ENCODE measurements at places on chromosomes 2 and 18.

DNA sequence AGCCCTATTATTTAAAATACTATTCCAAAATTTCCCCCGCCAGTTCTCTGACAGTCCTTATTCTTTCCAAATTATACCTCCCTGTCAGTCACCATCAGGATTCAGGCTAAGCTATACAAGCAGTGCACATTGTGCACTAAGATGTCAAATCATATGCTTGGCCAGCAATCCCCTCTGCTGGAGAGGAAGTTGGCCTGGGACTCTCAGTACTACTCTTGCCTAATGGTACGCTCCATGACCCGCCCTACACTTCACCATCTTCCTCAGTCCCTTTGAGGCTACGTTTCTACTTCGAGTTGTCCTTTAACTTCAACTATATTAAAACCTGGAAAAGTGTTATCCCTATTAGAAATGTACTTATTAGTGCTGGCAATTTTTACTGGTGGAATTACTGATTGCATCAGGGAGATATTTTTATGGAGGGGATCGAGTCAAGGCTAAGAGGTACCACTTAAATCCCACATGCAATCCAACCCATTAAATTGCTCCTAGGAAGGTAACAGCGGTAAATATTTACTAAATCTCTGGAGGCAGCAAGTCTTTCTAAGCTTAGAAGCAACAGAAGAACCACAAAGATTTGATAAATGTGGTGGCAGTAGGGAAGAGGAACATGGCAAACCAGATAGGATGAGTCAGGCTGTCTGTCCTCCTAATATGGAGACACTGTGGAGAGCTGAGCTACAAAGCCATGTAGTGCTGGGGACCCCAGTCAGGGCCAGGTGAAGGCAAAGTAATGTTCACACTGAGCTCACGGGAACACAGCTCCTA, 2.7 kb downstream of the USP40 start:
- no peak for DNase-seq

DNA sequence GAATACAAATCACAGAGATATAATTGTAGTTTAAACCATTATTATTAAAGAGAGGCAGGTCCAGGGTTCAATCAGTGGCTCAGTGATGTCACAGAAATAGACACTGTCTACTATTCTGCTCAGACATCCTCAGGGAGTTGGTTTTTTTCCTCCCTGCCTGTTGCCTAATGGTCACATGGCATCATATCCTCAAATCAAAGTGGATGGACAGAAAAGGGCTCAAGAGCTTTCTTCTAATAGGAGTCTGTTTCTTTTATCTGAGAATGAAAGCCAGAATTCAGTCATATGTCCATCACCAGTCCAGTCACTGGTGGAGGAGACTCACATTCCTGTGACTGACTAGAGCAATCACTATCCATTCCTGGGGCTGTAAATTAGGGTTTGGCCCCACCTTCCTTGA, 27.9 kb upstream of the EPC2 start:
- DNase-seq = no peak

DNA sequence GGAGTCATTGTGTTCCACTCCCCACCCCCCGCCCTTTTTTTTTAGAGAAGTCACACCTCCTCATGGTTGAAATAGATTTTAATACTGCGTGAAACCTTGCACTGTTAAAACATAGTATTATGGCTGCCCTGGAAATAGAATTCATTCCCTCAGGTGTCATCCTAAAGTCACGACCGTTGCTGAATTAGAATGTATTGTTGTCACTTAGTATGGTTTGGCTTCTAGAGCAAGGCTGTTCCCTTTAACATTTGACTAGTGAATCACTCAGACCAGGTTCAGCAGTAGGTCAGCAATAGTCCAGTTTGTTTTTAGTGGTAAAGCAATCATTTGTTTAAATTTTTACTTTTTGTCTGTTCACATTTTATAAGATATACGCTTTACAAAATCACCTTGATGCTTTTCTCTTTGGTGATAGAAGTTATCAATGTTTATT, 1.2 kb downstream of the BABAM2 start:
- no peak for DNase-seq

- no peak for DNase-seq
Measured at GRCh38 chr2:206993396-206993911, 54.1 kb downstream of the CPO start.

GRCh38 chr2:155377266-155377680, 678.8 kb downstream of the KCNJ3 start:
- DNase-seq = peak; percentile 17

All from B cell (primary cell).